LNCaP clone FGC (cell line): ENCODE measurements at places on chromosomes 2 and 18.

DNA sequence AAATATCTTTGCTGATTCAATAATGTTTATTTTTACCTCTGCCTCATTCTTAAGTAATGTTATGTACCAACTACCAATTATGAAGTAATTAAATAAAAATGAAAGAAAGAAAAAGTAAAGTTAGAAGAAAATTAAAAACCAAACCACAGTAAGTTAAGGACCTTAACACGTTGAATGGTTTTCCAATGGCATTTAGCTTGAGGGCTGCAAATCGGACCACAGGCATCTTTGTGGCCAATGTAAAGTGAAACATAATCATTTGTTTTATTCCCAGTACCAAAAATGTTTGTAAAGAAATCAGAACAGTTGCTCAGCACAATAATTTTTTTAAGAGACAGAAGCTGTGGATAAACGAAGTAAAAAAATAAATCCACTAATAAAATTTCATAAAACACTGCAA is 1455.5 kb upstream of the ZEB2 start:
- no peak for DNase-seq

GRCh38 chr2:230471074-230471473 is 55.1 kb downstream of the SP100 start:
- DNase-seq, result no peak

DNA sequence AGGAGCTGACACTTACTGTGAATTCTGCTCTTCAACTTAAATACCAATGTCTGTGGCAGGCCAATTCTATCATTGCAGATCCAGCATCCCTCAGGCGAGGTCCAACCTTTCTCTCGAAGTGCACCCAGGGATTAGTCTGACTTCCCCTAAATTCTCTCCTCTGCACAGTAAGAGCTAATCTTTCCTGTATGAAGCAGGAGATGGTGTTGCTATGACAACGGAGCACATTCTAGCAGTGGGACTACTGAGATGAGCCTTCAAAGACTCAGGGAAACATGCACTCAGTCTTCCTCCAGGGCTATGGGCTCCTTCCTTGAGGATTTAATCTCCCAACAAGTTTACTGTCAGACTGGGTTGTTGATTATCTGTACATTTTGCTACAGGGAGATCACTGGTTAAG is 176.3 kb downstream of the NOL4 start:
- DNase-seq, result no peak

GRCh38 chr2:215455958-215456357 is 20.1 kb upstream of the FN1 start:
- no peak for DNase-seq

DNA sequence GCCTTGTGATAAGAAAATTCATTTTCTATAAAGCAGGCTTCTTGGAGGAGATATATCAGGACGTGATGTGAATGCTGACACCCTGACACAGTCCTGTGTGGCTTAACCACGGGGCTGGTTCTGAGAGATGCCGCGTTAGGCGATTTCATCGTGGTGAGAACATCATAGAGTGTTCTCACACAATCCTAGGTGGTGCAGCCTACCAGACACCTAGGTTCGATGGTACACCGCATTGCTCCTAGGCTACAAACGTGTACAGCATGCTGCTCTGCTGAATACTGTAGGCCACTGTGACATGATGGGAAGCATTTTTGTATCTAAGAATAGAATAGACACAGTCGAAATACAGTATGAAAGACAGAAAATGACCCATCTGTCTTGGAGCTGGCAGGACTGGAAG is 82.5 kb downstream of the TNFRSF11A start:
- DNase-seq, result no peak

DNA sequence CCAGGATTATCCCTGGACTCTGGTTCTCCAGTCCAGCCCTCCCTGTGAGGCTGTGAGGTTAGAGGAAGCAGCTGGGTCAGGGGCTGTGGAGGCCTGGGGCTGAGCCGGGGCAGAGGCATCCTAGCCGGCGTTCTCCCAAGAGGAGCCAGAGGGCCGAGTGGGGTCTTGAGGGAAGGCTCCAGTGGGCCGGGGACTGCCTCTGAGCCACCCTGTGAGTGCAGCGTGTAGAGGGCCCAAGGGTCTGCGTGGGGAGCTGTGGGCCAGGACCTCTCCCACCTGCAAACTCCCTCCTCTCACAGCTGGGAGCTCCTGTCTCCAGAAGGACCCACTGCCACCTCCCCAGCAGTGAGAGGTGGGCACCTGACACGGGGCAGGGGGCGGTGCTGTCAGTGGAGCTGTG is 41.0 kb downstream of the GLI2 start:
- no peak for DNase-seq

- DNase-seq, result no peak
Measured at GRCh38 chr2:9937968-9938367, 13.5 kb upstream of the GRHL1 start.

GRCh38 chr2:39215545-39215944 is 28.2 kb downstream of the CDKL4 start:
- DNase-seq, result no peak

- no peak for DNase-seq
Measured at GRCh38 chr2:149001496-149001895, 37.0 kb upstream of the LYPD6B start.

GRCh38 chr2:100627330-100628300 is 64.8 kb downstream of the PDCL3 start:
- no peak for DNase-seq

GRCh38 chr18:2617401-2617998 is 38.0 kb upstream of the SMCHD1 start:
- no peak for DNase-seq

DNA sequence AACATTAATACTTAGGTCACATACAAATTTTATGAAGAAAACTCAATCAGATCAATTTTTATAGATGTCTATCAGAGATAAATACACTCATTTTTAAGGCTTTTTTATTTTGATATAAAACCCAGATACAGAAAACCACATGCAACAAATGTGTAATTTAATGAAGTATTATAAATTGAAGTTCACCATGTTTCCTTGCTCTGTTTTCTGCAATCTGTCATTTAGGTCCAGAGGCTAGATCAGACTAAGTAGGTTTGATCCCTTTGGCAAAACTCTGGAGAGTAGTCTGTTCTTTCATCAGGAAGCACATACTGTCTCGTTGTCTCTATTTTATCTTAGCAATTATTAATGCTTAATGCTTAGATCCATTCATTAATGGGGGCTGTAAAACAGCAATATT is 841.6 kb downstream of the MBD2 start:
- no peak for DNase-seq

GRCh38 chr2:95261602-95262001 is 12.6 kb upstream of the PROM2 start:
- no peak for DNase-seq

DNA sequence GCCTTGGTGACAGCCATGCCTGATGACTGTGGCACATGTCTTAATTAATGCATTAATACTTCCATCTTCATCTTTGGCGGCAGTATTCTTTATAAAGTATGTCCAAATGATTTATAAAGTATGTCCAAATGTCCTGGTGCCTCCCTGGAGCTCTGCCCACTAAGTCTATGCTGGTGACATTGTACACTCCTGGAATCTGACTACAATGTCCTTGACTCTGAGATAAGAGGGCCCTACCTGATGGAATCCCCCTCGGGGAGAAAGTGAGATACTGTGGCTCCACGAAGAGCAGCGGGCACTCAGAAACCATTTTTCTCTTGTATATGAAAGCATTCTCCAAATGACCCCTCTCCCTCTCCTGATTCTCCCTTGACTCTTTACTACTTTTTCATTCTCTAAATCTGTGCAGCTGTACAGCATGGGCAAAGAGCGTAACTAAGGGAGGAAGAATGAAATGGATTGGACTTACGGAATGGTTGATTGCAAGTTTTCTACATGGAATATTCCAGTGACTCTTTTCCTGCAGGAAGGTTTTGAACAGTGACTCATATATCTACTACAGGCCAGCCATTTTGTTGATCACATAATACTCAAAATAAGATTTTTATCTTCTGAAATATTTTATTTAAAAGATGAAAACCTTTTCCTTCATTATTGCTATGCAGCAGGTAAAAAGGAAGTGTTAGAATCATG is 17.3 kb downstream of the RAB12 start:
- no peak for DNase-seq

DNA sequence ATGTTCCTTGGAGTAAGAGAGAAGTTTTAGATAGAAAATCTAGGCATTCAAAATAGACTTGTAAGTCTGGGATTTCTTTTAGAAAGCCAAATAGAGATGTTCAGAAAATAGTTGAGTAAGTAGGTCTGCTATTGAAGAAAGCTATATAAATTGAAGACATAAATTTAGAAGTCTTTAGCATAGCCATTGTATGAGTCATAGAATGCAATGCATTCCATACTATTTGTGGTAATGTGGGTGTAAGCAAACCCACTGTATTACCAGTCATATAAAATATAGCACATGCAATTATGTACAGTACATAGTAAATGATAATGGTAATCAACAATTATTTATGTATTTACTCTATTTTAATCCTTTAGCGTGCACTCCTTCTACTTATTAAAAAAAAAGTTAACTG is 14.1 kb downstream of the MC4R start:
- no peak for DNase-seq

DNA sequence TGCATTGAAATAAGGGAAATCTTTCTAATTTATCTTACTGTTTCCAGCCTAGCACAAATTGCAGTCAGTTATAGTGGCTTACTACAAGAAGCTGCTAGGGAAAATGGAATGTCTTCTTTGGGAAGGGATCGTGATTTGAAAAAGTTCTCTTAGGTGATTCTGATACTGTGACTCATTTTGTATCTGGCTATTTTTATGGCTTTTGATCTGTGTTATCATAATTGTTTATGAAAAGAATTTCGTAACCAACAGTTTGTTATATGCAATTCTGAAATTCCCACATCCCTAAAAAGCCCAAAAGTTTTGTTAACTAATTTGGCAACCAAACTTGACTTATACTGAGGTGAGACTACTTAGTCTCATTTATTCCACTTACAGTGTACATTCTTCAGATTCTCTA is 12.4 kb downstream of the PTPN4 start:
- DNase-seq, result no peak
